Lung microvascular endothelial cell (primary cell): ENCODE measurements at places on chromosomes 6 and 20. TPM values are rescaled to one million over a fixed set of nuclear protein-coding genes. Genes with fewer than 3 reads are reported as not detected.
A peak's percentile ranks its signal among the peaks of the same experiment; 100 is the strongest.

DNA sequence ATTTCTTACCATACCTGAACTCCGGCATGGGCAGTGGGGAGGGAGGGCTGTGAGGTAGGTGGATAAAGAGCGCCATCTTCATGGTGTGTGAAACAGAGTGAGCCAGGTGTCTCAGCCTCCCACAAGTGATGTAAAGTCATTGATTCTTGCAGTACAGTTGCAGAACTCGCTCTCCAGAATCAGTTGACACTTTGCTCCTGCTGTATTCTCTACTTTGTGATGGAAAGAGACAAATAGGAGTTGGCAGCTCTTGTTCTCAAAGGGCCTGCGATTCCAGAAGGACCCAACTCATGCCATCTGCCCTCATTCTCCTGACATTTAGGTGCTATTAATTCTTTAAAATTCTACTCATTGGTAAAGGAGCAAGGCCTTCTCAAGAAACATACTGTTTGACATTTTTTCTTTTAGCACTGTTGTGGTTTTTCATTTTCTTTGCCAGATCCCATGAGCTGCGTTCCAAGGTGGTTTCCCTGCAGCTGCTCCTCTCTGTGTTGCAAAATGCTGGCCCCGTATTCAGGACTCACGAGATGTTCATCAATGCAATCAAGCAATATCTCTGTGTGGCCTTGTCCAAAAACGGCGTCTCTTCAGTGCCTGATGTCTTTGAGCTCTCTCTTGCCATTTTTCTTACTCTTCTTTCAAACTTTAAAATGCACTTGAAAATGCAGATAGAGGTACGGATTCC lies 49.3 kb downstream of the ARFGEF2 start:
- DNase-seq, result no peak

KATNA1 gene
- 13.5 and 14.9 TPM in 2 replicates for total RNA-seq

DNA sequence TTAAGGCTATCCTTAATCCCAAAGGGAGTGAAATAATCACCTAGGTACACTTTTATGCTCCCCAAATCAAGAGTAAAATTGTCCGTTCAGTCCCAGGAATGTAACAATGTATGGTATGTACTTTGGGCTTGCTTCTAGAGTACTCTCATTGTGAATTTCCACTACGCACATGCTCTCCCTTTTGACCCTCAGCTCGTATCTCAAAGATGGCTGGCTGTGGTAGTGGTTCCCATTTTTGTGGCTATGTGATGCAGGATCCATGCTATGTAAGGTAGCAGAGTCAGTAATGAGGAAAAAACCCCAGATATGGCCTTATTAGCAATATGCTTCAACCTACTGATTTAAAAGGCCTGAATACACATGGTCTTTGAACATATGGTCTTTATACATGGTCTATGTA lies 133.7 kb downstream of the DST start:
- DNase-seq, result no peak

GRCh38 chr20:37958856-37959520 lies 56.1 kb downstream of the VSTM2L start:
- no peak for DNase-seq

DNA sequence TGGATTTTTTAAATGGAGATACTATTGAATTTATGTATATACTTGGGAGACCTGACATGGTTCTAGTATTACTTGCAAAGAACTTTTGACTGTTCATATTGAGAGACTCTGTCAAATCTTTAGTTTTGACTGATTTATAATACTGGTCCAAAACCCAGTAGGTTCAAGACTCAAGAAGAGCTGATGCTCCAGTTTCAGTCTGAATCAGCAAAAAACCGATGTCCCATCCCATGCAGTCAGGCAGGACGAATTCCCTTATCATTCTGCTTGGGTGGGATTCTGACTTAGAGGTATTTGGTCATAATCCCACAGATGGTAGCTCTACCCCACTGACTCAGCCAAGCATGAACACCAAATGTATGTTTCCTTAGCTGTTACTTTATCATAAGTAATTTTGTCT lies 29.5 kb downstream of the ZNF334 start:
- no peak for DNase-seq

GRCh38 chr6:170221753-170222400 lies 69.0 kb downstream of the DLL1 start:
- no peak for DNase-seq

DNA sequence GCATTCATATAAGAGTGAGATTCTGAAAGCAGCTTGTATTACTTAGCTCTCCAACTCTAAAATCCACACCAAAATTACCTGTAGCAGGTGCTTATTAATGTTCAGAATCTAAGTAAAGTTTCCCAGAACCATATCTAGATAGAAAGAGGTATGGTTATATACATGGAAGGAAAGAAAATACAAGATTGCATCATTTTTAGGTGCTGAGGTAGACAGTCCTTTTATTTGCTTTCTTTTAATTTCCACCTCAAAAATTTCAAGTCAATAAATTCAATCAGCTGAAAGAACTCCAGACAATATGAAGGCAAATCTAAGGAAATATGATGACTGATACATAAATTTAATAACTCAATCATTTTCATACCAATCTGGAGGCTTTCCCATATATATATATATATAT lies 521.9 kb downstream of the PKHD1 start:
- no peak for DNase-seq

TXLNB gene
- 0.40 and 0.44 TPM in 2 replicates for total RNA-seq

- DNase-seq, result no peak
These were observed 45.9 kb upstream of the FLRT3 start for GRCh38 chr20:14383335-14383734.

GPX6 gene
- total RNA-seq, result not detected in 2 replicates

DNA sequence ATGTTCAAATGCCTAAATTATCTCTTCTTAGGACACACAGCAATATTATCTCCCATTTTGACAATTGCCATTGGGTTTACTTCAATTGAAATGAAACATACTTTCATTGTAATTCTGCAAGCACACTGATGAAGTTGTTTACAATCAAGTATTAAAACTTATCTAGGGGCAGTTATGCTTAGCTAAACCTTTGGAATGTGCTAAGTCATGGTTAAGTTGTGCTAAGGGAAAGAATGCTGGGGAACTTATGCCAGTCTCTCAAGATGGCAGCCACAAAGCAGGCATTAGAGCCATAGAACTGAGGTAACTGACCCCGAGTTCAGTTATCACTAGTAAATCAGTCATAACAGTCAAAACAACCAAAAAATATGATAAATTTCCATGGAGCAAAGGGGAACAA lies 59.1 kb upstream of the NT5E start:
- DNase-seq, result peak; percentile 16
